GM12864 (cell line): ENCODE measurements at places on chromosomes 7 and 10.

GRCh38 chr10:30573721-30574431 is 55.7 kb downstream of the LYZL2 start:
- no peak for DNase-seq

DNA sequence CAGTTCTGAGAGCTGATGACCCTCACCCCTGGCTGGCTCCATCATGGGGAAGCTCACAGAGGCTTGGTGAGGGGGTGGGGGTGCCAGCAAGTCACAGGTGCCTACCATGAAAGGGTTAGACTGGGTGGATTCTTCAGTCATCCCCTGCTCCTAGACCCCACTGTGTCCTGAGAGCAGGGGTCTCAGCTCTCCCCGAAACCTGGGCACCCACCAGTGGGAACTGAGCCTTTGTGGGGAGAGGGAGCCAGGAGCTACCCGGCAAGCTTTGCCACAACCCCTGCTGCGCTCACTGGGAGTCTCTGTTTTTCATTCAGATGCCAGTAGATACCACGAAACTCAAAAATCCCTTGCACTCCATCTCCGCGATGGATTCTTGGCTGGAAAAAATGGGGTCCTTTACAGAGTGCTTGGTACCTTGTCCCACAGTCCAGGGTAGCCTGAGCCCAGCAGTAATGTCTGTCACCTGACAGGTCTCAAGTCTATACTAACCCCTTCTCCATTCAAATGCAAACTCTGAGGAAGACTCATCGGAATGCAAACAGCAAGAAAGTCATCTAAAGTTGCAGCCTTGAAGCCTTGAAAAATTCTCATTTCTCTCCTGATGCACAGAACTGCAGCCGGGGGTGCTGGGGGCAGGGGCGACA is 48.9 kb upstream of the ENO4 start:
- DNase-seq: no peak

GRCh38 chr10:33363106-33363505 is 28.6 kb upstream of the NRP1 start:
- no peak for DNase-seq

- DNase-seq: no peak
Observed at GRCh38 chr7:20075992-20076820, 141.0 kb downstream of the MACC1 start.

DNA sequence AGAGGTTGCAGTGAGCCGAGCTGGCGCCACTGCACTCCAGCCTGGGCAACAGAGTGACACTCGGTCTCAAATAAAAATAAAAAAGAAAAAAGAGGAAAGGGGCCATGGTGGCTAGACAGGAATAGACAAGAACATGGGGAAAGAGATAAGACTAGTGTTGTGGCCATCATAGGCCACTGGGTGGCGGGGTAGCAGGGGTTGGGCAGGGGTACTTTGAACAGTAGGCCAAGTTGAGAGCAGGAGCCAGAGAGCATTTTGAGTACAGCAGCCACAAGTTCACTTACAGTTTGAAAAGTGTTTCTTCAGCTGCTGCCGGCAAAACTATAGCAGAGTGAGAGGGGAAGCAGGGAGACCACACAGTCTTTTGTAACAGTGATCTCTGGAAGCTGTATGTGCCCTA is 656.0 kb downstream of the CNTNAP2 start:
- DNase-seq: no peak

- no peak for DNase-seq
Observed at GRCh38 chr10:930625-931325, 730 bp downstream of the LARP4B start.

GRCh38 chr7:5838761-5839500 is 41.7 kb upstream of the OCM start:
- DNase-seq: no peak

DNA sequence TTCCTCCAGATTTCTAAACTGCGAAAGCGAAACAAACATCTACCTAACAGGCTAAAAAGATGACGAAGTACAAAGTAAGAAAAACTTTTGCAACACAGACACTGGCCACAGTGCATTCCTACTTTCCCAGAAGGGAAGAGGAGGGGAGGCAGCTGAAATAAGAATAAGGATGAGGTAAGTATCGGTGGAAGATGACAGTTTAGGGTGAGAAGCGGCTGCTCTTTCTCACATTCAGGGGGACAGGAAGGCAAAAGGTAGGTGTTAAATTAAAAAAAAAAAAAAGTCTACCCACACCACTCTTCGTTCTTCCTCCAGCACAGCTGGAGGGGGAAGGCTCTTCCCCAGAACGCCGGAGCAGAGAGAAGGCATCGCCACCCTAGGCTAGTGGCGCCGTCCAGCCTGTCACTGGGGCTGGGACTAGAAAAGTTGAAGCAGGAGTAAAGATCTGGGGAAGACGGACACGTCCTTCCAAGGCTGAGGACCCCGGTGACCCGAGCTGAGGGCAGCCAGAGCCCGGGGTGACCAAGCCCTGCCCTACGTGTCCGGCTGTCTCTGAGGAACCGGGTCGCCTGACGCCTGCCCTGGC is 846 bp downstream of the DNAJC1 start:
- no peak for DNase-seq

GRCh38 chr10:102775935-102776669 is 32.4 kb downstream of the WBP1L start:
- no peak for DNase-seq

- no peak for DNase-seq
Observed at GRCh38 chr10:100008708-100009282, 952 bp downstream of the DNMBP start.

DNA sequence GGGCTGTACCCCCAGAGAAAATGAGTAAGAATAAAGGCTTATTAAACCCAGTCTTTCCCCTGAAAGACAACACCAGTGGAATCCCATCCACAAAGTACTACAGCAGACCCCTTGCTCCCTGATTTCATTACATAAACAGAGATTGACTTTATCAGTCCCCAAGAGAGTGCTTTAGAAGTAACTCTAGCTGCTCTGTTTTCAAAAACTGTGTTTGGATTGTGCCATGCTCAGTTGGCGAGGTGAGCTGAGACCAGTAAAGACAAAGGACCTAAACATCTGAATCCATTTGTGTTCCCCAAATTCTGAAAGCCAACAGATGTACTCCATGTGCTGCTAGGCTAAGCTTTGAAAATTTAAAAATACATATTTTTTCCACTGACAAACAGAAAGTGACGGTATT is 127.0 kb downstream of the ATE1 start:
- no peak for DNase-seq

GRCh38 chr7:130281260-130281659 is 11.7 kb upstream of the CPA4 start:
- no peak for DNase-seq

GRCh38 chr7:957418-958220 is 3.1 kb upstream of the ADAP1 start:
- no peak for DNase-seq

- no peak for DNase-seq
Observed at GRCh38 chr7:155169498-155170065, 99.5 kb downstream of the HTR5A start.

DNA sequence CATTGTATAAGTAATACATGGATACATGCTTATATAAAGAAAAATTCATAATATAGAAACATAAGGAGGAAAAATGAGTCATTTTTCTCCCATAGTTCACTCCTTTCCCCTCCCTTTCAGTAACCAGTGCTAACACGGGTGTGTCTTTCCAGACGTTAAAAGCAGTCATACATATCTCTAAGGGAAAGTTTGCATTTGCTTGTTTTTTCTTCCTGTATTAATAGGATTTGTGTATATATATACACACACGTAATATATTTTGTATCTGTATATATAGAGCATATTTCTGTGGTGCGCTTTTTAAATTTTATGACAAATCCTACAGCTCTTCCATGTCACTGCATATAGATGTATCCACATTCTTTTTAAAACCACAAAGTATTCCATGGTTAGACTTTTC is 78.8 kb downstream of the RALA start:
- DNase-seq: no peak

GRCh38 chr10:45592926-45593325 is 79.6 kb downstream of the ZFAND4 start:
- no peak for DNase-seq

GRCh38 chr7:87359366-87359765 is 13.9 kb downstream of the CROT start:
- DNase-seq: no peak

DNA sequence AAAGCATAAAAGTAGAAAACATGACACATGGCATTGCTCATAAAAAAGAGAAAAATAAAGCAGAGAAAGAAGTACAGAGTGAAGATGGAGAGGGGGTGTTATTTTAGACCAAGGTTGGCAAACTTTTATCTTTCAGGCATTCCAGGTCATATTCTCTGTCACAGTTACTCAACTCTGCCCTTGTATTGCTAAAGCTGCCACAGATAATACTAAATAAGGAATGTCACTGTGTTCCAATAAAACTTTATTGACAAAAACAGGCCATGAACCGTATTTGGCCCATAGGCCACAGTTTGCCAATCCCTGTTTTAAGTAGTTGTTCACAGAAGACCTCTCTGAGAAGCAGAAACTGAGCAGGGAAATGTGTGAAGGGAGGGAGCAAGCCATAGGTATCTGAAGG is 167.4 kb downstream of the GLI3 start:
- no peak for DNase-seq

DNA sequence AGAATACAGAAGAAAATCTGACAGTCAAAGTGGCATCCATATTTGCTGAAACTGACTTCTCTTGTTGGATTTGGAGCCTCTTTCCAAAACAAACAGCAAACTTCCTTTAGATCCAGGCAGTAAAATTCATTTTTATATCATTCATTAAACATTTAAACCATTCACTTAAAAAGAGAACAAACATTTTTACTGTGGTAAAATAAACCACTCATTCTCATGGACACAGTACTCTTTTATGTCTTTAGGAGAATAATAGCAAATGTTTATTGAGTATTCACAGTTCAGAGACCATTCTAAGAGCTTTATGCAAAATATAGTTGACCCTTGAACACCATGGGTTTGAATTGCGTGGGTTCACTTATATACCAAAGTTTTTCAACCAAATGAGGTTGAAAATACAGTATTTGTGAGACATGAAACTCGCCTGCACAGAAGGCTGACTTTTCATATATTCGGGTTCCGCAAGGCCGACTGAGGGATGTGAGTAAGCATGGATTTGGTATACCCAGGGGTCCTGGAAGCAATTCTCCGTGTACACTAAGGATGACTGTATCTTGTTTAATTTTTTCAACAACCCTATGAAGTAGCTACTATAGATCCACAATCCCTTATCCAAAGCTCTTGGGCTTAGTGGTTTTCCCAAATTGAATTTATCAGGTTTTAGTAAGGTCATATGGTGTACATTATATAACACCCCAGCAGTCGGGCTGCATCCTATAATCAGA is 49.1 kb downstream of the ATXN7L1 start:
- no peak for DNase-seq

DNA sequence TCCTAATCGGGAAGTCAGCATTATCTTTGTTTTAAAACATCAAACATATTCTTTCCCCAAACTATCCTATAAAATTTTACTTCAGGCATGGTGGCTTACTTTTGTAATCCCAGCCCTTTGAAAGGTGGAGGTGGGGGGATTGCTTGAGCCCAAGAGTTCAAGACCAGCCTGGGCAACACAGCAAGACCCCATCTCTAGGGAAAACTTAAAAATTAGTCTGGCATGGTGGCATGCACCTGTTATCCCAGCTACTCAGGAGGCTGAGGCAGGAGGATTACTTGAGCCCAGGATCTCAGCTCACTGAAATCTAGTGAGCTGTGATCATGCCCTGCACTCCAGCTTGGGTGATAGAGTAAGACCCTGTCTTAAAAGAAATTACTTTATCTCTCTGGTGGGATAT is 4.9 kb downstream of the CLDN12 start:
- no peak for DNase-seq

- DNase-seq: no peak
Observed at GRCh38 chr7:2465928-2466327, 10.3 kb downstream of the GRIFIN start.

DNA sequence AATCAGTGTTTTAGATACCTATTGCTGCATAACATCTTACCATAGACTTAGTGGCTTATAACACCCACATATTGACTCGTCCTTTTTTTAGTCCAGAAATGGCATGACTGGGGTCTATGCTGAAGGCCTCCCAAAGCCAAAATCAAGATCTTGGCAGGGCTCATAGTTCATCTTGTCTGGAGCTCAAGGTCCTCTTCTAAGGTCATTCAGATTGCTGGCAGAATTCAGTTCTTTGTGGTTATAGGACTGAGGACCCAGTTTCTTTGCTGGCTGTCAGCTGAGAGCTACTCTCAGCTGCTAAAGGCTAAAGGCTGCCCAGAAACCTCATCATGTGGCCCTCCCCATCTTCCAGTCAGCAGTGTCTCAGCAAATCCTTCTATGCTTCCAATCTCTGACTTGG is 165.5 kb downstream of the FAM107B start:
- DNase-seq: no peak

- DNase-seq: peak; percentile 2
Observed at GRCh38 chr7:114889646-114890285, 32.1 kb upstream of the MDFIC start.

- DNase-seq: no peak
Observed at GRCh38 chr10:45557275-45557905, 115.2 kb downstream of the ZFAND4 start.

DNA sequence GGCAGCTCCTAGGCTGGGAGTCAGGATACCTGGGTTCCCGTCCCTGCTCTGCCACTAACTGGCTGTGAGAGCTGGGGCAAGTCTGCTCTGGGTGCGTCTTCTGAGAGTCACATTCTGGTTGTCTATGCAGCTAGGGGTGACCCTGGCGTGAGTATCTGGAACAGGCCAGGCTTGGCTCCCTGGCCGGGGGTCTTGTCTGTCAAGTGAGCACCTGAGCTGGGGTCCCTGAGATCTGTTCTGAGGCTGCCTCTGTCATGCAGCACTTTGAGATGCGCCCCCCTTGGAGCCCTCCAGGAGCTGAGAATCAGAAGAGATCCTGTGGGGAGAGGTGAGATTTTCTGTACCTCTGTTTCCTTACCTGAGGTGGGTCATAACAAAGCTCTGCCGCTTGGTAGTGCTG is 7.5 kb downstream of the AGAP3 start:
- DNase-seq: no peak

- no peak for DNase-seq
Observed at GRCh38 chr10:93074147-93074596, 479 bp downstream of the CYP26A1 start.

DNA sequence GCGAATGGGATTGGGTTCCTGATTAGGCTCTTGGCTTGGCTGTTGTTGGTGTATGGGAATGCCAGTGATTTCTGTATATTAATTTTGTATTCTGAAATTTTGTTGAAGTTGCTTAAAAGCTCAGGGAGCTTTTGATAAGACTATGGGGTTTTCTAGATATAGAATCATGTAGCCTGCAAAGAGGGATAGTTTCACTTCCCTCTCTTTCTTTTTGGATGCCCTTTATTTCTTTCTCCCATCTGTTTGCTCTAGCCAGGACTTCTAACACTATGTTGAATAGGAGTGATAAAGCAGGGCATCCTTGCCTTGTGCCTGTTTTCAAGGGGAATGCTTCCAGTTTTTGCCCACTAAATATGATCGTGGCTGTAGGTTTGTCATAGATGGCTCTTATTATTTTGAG is 40.4 kb upstream of the MPP7 start:
- DNase-seq: no peak

GRCh38 chr7:89839329-89839728 is 314.9 kb upstream of the STEAP1 start:
- DNase-seq: no peak

DNA sequence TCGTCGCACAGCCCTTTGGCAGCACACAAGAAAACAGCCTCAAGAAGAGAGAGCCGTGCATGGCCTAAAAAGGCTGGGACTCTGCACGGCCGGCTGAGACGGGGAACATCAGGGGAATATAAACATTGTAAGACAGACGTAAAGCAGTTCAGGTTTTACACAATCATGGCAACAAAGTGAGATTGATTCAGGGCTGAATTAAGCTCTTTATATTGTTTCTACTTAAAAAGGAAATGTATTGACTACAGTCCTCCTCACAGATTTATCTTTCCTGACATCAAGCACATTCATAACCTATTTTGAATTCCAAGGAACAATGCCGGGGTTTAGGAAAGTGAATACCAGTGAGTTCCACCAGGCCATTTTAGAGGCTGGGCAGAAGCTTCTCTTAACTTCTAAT is 25.2 kb downstream of the SORBS1 start:
- no peak for DNase-seq
